ENCODE measurements at places on chromosomes 3 and 15. TPM values are rescaled to one million over a fixed set of nuclear protein-coding genes. Genes with fewer than 3 reads are reported as not detected.

Gene GXYLT2
- 29.0 TPM for total RNA-seq

Gene CCDC9B
- 3.0 TPM for total RNA-seq

Gene CPN2
- not detected for total RNA-seq

Gene GOLGA6L10
- total RNA-seq: not detected

Gene FAM227B
- 3.2 TPM for total RNA-seq

Gene SH2D7
- total RNA-seq: not detected

Gene ANKDD1A
- total RNA-seq: 8.7 TPM

Gene ONECUT1
- not detected for total RNA-seq

Gene ACTL6A
- 64.4 TPM for total RNA-seq

All from epithelial cell of alveolus of lung (primary cell).